T follicular helper cell (primary cell): ENCODE measurements at places on chromosomes 16 and 17.

GRCh38 chr17:4966844-4967538 lies 626 bp downstream of the SPAG7 start:
- peak; percentile 86 for DNase-seq

- DNase-seq = no peak
These were observed 163.9 kb downstream of the ZFHX3 start for GRCh38 chr16:72884037-72884436.

DNA sequence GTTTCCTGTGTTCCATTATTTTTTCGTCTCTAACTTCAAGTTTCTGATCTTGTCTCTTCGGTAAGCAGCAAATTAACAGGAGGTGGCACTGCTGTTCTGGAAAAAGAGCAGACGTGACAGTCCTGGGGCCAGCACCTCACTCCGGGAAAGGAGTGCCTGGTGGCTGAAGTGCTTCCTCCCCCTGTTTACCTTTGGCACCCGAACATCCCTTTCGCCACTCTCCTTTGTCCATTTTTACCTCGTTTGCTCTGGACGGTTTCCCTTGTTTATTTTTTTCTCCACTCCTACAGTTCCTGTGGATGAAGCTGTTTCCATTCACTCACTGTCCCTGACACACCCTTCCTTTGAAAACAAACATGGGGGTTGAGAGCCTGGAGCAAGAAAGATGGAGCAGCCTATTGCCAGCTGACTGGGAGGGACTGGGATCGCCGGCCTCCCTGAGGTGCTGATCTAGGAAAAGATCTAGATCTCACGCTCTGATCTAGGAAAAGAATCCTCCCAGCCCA lies 12.6 kb downstream of the SAP30BP start:
- no peak for DNase-seq

DNA sequence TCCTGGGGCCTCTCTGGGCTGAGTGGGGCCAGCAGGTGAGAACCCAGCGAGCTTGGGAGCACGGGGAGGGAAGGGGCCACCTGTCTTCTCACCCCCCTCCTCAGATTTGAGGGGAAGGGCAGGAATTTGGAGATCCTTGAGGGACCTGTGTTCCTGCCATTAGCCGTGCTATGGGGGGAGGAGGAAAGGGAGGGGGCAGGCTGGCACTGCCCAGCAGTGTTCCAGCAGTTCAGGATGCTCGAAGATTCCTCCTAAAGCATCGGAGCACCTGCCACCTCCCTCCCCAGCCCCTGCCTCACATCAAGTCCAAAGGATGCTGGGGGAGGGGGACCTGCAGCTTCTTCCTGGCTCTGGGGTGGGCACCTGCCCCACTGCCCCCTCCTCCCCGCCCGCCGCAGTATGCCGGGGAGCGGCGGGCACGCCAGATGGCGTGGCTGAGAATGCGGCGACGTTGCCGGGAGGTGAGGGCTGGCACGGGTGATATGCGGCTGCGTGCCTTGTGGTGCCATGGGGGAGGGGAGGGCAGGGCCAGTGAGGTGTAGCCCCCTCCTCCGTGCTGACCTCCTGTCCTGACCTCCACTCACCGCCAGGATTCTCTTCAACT lies 4.7 kb upstream of the NEUROD2 start:
- no peak for DNase-seq

- DNase-seq = no peak
These were observed 80.0 kb downstream of the MARCHF10 start for GRCh38 chr17:62727916-62728672.

GRCh38 chr16:52404546-52404945 lies 142.4 kb downstream of the TOX3 start:
- no peak for DNase-seq
